ENCODE measurements at places on chromosomes 12 and 14.

DNA sequence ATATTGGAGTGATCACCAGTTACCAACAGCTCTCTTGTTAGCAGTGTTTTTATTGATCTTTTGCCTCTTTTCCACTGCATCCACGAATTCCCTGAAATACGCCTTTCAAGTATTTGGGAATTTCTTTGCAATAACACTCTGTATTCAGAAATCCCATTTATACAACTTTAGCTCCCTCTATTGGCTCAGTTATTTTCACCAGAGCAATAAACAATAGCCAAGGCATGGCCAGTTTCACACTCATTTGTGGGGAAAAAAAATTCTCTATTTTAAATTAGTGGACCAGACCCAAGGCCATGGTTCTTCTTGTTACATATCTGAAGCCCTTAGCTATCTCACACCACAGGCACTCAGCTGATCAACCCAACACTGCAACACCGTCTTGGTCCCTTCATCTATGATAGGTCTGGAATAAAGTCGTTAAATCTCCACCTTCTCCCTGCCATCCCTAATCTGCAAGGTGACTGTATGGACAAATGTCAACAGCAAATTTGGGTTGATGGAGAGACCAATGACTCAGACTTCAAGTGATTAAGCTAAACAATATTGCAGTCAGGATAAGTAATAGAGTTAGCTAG lies 92.4 kb upstream of the TMEM260 start:
- DNase-seq: peak; percentile 61

- no peak for DNase-seq
Measured at GRCh38 chr12:116210131-116210530, 67.4 kb downstream of the MED13L start.

- no peak for DNase-seq
Measured at GRCh38 chr12:2998789-2999264, 39.6 kb downstream of the TEAD4 start.

GRCh38 chr12:47397664-47398281 lies 308.1 kb downstream of the RPAP3 start:
- DNase-seq: peak; percentile 87

DNA sequence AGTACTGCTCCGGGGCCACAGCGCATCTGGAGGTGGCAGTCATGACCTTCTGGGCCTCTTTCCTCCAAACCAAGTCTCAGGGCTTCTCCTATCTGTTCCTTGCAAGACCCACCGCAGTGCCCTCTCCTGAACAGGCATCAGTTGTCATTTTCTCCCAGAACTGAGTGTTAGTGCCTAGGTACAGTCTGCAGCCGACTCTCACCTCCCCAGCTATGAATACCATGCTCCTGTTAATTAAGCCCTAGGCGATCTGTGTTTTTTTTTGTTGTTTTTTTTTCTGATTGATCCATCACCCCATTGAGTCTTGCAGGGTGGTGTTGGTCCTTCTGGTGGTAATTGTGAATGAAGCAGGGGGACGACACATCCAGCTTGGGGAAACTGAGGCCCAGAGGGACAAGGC lies 47.5 kb upstream of the DLK1 start:
- DNase-seq: no peak

DNA sequence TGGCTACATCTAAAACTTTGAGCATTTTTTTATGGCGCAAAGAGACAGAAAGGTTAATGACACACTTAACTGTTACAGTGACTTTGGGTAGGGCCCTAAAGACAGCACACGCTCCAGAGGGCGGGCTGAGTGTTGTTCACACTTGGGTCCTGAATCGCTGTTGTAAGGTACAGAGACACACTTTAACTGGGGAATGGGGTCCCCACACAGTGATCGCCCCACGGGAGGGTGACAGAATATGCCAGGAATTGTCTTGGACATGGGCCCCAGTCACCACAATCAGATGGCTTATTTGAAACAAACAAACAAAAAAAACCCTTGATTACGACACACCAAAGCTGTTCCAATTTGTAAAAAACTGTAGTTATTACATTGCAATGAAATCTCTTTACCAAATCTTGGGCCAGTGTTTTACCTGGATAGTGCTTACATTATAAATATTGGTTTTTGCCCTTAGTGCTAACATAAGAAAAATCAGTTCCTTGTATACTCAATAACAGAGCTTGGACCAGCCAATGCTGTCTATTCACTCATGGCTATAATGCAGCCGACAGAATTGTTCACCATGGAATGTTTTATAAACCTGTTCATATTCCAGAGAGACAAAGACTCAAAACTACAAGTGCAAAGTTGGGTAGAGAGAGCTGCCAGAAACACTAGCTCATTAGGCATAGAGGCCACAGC lies 28.3 kb downstream of the KCTD10 start:
- DNase-seq: no peak

- no peak for DNase-seq
Measured at GRCh38 chr12:105970885-105971284, 167.9 kb downstream of the NUAK1 start.

- DNase-seq: peak; percentile 65
Measured at GRCh38 chr12:53098354-53098981, 1.0 kb downstream of the IGFBP6 start.

DNA sequence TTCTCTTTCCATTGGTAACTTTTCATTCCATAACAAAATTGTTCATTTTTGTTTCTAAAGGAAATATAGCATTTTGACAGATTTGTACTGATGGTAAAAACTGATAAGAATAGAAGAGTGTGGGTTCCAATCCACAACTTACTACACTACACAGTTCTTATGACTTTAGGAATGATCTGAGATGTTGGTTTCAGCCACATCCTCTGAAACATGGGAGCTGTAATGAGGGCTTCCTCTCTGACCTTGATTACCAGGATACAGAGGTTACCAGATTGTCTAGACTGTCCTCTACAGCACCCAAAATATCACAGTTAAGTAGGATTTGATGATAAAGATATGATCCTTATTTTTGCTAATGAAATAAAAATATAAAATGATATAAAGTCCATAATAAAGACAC lies 1184.6 kb downstream of the FLRT2 start:
- DNase-seq: no peak

DNA sequence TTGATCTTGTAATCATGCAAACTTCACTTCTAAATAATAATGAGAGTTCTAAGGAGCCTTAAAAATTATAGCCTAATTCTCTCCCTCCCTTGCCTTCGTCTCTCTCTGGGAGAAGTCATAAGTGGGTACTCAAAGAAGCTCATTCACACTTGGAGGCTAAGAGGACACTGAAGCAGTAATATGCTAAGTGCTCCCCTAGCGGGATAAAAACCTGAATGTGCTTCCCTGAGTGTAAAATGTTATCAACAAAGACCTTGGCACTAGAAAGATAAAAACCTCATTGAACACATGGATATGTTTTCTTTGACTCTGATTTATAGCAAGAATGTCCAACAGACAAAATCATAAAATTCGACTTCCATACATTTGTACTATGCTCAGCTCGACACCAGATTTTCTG lies 337.9 kb upstream of the NOVA1 start:
- no peak for DNase-seq

DNA sequence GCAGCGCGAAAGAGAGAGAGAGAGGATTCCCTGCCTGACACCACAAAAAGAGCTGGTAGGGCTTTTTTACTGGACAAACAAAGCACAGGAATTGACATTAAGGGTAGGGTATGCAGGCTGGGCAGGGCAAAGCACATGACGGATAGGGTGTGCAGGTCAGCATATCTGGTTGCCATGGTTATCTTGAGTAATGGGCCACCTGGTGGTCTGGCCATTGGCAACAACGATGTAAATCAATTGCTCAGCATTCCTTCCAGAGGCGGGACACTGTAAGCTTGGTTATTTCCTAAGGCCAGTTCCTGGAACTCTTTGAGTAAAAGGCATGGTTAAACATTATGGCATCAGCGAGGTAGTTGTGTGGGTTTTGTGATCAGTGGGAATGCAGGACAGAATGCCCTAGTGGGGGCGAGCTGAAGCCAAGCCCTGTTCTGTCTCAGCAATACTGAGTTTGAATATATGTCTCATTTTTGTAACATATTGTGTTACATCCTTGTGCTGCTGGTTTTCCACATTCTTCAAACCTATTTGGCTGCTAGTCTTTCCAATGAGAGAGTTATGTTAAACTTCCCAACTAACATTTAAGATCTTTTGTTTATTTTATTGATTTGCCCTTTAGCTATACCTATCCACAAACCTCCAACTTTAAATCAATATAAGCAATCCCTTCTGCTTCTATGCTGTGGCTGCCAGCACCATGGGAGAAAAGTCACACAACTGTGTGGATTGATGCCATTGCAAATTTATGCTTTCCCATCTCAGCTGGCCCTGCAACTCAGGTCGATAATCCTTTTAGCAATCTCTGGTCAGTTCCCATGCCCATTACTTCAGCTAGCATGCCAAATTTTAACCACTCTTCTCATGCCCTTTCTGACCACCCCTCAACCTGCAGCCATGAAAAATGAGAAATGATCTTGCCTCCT lies 396.7 kb upstream of the PDE3A start:
- DNase-seq: no peak

GRCh38 chr14:42517806-42518500 lies 911.3 kb downstream of the LRFN5 start:
- DNase-seq: no peak

GRCh38 chr12:20507056-20507455 lies 138.7 kb downstream of the PDE3A start:
- no peak for DNase-seq
